Stimulated activated CD8-positive, alpha-beta memory T cell treated with anti-CD3 and anti-CD28 coated beads, Interleukin-15, amount 100 ng/mL, for 4 hours (primary cell): ENCODE measurements at places on chromosomes 1 and 21.

GRCh38 chr1:170410401-170411166 lies 121.4 kb upstream of the GORAB start:
- no peak for DNase-seq

DNA sequence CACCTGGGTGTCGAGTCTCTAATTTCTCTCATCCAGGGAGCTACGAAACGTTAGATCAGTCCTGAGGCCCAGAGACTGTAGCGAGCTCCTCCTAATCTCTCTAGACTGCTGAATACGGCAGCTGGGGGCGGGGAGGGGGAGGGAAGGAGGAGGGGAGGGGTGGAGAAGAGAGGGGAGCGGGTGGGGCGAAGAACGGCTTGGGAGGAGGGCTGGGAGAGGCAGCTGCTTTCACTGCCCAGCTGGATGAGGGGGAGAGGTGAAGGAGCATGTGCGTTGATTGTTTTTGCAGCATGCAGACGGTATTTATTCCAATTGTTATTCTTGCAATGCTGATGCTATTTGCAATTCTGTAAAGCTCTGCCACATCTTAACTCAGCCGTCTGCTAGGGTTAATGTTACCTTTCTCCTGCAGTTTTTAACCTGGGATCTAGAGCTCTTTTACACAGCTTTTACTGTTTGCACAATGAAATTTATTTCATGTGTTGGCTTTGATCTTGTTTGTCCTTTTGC lies 790 bp downstream of the DNAJC6 start:
- DNase-seq: no peak

GRCh38 chr1:207058878-207059867 lies 6.1 kb downstream of the PFKFB2 start:
- no peak for DNase-seq

DNA sequence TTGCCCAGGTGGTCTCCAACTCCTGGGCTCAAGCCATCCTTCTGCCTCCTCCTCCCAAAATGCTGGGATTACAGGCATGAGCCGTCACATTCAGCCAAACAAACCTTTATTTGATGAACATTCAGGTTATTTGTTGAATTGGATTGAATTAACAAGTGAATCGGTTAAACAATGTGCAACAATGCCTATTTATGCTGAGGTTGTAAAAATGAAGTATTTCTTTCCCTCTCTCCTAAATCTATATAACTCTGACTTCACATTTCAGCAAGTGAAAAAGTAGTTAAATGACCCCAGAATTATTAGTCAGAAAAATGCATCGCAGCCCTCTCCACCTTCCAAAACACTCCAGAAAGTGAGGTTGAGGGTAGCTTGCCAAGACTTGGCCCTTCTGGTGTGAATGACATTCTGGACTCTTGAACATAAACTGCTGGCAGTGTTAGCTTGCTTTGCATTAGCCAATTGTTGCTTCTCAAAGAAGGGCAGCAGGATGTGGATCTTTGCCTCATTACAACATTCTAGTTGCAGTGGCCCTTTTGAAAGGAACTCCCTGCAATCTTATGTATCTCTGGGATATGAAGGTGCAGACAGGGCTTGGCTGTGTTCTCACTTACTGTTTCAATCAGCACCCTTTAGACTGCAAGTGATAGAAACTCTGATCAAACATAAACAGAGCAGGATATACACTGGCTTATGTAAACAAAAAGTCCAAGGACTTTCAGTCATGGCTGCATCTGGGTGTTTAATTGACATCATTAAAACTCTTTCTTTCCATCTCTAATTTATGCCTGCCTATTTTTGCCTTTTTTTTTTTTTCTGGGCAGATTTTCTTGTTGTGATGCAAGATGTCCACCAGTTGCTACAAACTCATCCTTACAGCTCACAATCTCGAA lies 22.4 kb downstream of the EDN2 start:
- no peak for DNase-seq

DNA sequence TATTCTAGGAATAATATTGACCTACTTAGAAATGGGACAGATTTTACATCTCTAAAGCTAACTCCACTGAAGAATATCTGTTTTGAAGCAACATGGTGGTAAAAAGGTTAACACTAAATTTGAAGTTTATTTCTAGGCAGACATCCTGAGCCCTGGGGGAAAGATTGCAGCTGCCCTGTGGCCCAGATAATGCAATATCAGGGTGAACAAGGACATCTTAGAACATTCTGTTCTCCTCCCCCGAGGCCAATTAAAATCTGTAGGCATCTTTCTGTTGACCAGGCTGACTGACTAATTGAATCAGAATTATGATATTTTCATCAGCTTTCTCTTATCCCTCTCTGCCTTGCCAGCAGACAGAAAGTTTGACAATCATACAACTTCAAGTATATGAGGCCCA lies 149.8 kb upstream of the DUSP10 start:
- no peak for DNase-seq
